CD4-positive, alpha-beta memory T cell (primary cell): ENCODE measurements at places on chromosomes 4 and X.

GRCh38 chrX:78658845-78659744 is at the start of gene RTL3:
Gene RTL3, minus strand, starts transcription at chrX:78659328. Its CDS starts 908 bp downstream, at chrX:78658420.
- DNase-seq = no peak

GRCh38 chr4:2255501-2256155 is 6.3 kb downstream of the MXD4 start:
- no peak for DNase-seq

GRCh38 chr4:89492581-89493071 is 185.0 kb upstream of the GPRIN3 start:
- DNase-seq = no peak

DNA sequence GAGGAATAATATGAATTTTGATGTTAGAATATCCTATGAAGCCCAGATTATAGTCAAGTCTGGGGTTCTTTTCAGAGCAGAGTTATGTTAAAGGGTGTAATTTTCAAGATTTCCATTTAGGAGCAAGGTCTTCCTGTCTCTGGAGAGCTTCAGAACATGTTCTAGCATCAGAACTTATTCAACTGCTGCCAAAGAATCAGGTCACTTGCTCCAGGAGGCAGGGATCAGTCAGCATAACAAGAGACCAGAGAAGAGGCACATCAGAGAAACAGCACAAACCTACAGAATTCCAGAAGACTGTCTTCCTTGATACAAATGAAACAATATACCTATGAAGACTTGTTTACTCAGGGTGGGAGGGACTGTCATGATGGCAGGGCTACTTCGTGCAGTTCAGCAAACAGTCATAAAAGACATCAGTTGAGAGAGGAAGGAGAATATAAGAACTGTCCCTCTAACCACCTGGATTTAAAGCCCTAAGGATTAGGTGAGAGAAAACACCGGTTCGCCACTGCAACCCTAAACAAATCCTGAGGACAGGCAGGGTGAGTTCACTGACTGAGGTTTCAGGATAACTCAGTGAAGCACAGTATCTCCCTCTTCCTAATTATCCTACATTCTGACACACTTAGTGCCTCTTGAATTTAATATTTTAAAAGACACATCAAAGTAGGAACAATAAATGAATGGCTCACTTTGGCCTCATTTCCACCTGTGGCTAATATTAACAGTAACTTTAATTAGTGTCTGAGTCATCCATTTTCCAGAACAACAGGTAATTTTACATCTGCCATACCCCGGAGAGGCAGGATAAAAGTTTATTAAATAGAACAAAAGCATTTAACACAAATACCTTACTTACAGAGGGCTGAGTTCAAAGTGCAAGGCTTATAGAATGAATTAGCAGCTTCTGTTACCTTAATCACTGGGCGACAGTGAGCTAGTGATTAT is 93.0 kb downstream of the HDAC8 start:
- no peak for DNase-seq

- DNase-seq = peak; percentile 74
Measured at GRCh38 chr4:6327220-6327917, 57.7 kb downstream of the WFS1 start.

DNA sequence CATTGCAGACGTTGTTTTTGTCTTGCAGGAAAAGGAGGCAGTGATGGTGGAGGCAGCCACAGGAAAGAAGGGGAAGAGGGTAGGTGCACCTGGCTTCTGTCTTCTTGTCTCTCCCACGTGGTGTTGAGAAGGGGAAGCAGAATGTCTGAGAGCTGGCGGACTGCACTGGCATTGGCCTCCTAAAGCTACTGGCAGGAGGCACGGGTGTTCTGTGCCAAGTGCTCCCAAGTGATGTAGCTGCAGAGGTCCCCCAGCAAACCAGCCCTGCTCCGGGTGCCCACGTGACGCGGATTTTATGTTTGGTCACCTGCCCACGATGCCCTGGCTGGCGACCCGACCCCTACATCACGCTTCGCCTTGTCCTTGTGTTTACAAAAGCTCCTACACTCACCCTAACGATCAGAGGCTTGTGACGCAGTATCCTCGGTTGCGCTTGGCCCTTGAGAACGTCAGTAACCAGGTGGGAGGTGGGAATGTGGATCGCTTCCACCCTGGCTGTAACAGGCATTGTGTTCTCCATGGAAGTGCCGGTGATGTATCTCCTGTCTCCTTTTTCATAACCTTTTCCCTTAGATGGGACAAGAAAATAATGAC is 28.5 kb upstream of the XG start:
- no peak for DNase-seq

- DNase-seq = no peak
Measured at GRCh38 chr4:122603156-122603574, 17.7 kb downstream of the IL21 start.

DNA sequence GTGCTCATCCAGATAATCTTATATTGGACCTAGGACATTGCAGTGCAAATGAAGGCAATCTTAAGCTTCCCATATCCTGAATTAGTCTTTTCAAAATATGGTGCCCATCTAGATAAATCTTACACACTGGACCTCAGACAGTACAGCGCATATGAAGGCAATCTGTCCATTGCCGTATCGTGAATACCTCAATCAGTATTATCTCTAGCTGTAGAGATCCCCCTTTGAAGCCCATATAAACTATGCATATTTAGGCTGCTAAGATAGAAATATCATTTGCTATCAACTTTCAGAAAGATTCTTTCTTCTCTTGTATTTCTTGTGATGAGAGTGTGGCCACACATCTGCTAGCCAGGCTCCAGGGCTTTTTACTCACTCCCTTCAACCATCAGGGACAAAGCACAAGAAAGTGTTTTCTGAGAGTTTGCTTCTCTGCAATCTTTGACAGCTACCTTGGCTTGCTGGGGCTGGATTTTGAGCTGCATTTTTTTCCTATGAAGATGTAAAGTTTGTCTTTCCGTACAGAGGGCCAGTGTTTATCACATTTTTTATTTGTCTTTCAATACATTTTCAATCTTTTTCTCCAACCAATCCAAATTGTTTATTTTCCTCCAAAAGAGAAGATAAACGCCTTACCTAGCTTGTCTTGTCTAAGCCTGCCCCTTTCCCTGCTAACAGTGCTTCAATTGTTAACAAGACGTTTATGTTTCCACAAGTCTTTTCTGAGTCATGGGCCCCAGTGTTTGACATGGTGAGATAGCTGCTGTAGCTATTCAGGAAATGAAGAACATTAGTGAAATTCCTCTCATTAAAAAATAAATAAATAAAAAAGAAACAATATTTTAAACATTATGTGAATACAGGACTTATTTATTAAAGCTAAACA is 57.6 kb upstream of the FAT1 start:
- DNase-seq = no peak

DNA sequence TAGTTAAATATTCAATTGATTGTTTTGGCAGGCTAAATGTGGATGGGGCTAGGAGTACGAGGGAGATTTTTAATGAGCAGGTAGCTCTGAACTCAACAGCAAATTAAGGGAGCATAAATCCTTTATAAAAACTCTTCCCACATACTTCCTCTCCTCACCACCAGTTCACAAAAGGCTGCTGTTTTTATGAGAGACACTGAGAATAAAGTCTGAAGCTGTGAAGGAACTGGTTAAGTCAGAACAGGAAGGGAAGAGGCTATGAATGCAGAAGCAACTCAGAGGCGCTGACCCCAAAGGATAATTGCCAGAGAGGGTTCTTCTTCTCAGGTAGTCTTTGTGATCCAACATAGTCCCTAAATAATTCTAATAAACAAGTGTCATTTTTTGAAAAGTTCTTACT is 406.1 kb downstream of the GPM6A start:
- no peak for DNase-seq

- no peak for DNase-seq
Measured at GRCh38 chr4:94410678-94411206, 41.0 kb upstream of the PDLIM5 start.

DNA sequence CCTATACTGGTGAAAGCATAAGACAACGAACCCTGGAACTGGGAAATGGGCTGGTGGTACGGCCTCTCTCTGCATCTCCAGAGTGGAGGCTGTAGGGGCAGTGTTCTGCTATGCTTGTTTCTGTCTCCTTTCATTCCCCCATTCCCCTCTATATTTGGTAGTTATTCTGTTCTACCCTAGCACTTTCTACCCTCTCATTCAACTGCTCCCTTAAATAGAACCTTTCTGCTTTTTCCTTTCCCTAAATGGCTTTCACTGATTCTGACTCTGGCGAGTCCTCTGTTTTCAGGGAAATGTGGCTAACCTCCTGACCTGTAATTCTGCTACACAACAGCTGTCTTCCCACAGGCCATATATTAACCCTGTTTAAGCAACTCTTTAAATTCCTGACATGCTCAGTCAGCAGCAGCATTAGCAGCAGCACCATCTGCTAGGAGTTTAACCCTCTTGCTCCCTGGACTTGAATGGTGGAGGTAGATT is 94.2 kb downstream of the CXCL13 start:
- no peak for DNase-seq

GRCh38 chrX:110759785-110760184 is 35.8 kb downstream of the CHRDL1 start:
- DNase-seq = no peak

DNA sequence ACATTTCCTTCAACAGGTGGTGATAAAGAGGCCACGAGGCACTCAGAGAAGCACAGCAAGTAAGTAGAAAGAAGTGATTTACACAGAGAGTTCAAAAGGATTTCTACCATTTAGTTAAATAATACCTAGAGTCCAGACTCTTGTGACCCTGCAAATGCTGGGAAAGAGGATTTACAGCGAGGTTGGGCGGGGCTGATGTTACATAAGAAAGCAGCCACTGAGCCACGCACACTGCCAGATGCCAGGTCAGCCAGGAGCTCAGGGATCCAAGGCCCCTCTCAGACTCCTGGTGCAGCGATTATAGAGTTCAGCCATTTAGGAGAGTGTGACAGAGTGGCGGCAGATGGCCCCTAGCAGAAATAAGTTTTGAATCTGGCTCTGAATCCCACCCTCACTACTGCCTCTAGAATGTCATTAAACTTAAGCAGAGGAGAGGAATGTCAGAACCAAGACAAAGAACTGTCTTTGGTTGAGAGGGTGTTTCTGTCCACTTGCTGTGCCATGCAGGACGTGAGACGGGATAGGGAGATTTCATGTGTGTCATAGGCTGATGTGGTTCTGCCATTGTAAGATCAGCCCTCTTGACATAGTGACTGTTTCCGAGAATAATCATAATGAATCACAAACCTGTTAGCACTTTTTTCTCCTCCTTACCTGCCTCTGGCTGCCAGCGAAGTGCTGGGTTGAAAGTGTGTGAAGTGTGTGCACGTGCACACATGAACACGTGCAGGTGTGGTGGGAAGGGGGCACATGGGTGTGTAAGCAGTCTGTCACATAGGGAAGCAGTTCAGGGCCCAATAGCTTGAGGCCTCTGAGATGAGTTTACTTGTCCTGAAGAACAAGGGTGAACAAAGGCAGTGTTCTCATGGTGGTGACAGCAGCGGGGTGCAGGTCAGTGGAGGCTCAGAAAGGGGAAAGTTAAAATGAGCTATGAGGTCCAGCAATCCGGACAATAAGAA is 50.1 kb downstream of the MFAP3L start:
- DNase-seq = no peak

- DNase-seq = no peak
Measured at GRCh38 chrX:8005678-8006347, 78.6 kb upstream of the PNPLA4 start.

- DNase-seq = no peak
Measured at GRCh38 chr4:152264106-152264505, 271.8 kb downstream of the FBXW7 start.

DNA sequence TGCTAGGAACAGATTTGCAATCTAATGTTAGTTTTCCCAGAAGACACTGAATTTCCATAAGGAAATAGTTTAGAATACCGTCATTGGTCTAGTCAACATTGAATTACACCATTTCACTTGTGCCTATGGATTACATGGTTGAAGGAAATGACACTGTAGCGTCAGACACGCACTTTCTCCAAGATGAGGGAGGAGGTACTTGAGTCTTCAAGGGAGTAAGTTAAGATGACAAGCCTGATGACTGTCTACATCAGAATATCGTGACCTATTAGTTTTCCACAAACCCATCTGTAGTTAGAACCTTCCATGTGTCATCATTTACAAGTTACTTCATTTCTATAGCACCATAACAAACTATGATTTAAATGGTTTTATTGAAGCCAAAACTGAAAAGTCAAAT is 153.7 kb downstream of the AMELX start:
- no peak for DNase-seq

DNA sequence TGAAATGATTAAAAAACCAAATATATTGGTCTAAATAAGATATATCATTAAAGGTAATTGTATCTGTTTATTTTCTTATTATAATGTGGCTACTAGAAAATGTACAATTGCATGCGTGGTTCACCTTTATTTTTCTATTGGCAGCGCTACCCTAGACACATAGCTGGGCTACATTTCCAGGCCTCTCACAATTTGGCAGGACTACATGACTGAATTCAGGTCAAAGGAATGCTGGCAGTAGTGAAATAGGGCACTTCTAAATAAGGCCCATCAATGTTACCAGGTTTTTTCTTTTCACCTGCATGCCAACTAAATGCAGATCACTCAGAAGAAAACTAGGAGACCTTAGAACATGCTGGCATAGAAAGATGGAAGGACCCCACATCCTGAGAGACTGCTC is 1072.9 kb upstream of the SLIT2 start:
- no peak for DNase-seq
